ENCODE measurements at places on chromosomes 2 and 18.

DNA sequence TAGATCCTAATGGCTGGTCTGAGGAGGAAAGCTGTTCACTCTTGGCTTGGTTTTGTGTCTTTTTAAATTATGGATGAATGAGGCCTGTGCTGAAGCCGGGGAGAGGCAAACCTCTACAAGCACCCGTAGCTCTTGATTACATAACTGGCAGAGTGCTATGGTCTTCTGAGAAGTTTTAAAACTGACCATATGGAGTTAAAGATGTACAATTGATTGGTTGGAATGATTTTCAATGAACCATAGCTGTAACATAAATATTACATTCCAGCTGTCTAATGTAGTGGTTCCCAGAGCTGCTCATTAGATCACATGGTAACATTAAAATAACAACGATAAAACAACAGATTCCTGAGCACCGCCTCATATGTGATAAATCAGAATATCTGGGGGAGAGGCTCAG lies 71.1 kb upstream of the MAP4K3 start:
- peaks cover 22% of the 10 kb centered on the region for H3K4me1 ChIP-seq
- no peak for DNase-seq
- H3K4me3 ChIP-seq: no peak overlapping the region
- no peaks in the 10 kb centered on the region for H3K36me3 ChIP-seq
- no peak overlapping the region for H3K27ac ChIP-seq

DNA sequence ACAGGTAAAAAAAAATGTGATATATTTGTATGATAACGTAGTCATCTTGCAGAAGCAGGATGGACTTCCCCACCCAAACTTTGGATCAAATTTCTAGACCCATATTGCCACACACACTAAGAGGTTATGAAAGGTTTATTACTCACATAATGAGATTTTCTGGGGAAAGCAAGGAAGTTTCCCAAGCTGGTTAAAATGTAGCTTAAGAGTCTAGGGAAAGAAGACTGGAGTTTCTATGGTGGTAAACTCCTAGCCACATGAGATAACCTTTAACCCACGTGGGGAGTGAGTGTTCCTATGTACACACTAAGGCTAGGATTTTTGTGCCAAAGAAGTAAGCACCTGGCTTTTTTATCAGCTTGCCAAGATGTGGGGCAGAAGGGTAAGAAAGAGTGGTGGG lies 335.7 kb upstream of the UBE2E3 start:
- H3K4me3 ChIP-seq: no peak overlapping the region
- no peaks in the 10 kb centered on the region for H3K36me3 ChIP-seq
- H3K27ac ChIP-seq: no peak overlapping the region
- no peaks in the 10 kb centered on the region for H3K27me3 ChIP-seq
- H3K4me1 ChIP-seq: no peaks in the 10 kb centered on the region

DNA sequence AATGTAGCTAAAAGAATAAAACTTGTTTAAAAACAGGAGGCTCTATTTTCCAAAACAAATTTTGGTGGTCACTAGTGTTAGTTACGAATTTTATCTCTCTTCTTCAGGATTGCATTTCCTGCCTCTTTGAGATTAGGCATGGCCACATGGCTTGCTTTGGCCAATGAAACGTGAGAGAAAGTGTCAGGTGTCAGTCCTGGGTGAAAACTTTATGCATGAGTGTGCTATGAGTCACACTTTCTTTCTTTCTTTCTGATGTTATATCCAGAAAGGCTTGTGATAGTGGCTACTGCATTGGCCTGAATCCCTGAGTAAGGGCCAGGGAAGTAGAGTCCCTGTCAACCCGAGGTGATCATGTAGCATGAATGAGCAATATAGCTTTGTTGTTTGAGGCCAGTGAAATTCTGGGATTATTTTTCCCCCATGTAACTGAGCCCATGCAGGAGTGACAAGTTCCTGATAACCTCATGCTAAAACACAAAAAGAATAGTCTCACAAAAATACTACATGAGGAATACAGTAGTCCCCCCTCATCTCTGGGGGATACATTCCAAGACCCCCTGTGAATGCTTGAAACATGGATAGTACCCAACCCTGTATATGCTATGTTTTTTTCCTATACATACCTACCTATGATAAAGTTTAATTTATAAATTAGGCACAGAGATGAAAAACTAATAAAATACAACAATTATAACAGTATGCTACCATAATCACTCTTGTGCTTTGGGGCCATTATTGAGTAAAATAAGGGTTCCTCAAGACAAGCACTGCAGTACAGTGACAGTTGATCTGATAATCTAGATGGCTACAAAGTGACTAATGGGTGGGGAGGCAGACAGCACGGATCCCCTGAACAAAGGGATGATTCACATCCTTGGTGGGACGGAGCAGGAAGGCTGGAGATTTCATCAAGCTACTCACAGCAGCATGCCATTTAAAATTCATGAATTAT lies 109.5 kb downstream of the CDC42EP3 start:
- H3K4me3 ChIP-seq: no peak overlapping the region
- no peak overlapping the region for H3K27ac ChIP-seq
- no peaks in the 10 kb centered on the region for H3K36me3 ChIP-seq
- peak; percentile 24 for DNase-seq

- no peaks in the 10 kb centered on the region for H3K36me3 ChIP-seq
- no peaks in the 10 kb centered on the region for H3K27me3 ChIP-seq
- no peak overlapping the region for H3K4me3 ChIP-seq
- no peak overlapping the region for H3K27ac ChIP-seq
Observed at GRCh38 chr2:45578056-45578843, 32.8 kb downstream of the SRBD1 start.

GRCh38 chr2:119659601-119660342 lies 19.2 kb upstream of the TMEM177 start:
- no peaks in the 10 kb centered on the region for H3K4me1 ChIP-seq
- DNase-seq: peak; percentile 76
- no peak overlapping the region for H3K4me3 ChIP-seq
- H3K27ac ChIP-seq: no peak overlapping the region
- no peaks in the 10 kb centered on the region for H3K27me3 ChIP-seq
- H3K36me3 ChIP-seq: no peaks in the 10 kb centered on the region

GRCh38 chr2:104405623-104406022 lies 448.3 kb upstream of the POU3F3 start:
- DNase-seq: no peak
- H3K4me1 ChIP-seq: peaks cover 10% of the 10 kb centered on the region
- no peaks in the 10 kb centered on the region for H3K27me3 ChIP-seq

DNA sequence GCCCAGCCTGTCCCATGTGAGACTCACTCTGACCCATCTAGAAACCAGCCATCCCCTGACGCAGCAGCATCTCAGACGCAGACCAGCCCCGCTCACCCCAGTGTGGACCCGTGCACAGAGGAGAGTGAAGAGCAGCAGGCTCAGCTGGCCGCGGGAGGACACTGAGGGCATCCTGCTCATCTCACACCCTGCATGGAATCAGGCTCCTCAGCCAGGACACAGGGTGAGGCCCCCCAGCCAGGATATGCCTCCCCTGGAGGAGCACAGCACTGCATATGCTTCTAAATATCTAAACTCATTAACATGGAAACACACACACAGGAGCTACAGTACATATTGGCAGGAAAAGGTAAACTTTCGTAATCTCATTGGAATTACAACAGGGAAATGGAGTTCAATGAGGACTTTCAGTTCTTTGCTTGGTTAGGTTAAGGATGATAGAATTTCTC lies 34.4 kb downstream of the NEMP2 start:
- H3K27ac ChIP-seq: no peak overlapping the region
- no peak overlapping the region for H3K4me3 ChIP-seq
- no peaks in the 10 kb centered on the region for H3K27me3 ChIP-seq
- H3K36me3 ChIP-seq: no peaks in the 10 kb centered on the region
- H3K4me1 ChIP-seq: peaks cover 10% of the 10 kb centered on the region

- H3K4me3 ChIP-seq: no peak overlapping the region
- no peaks in the 10 kb centered on the region for H3K4me1 ChIP-seq
- H3K36me3 ChIP-seq: no peaks in the 10 kb centered on the region
Observed at GRCh38 chr2:49686291-49686690, 532.0 kb upstream of the FSHR start.

DNA sequence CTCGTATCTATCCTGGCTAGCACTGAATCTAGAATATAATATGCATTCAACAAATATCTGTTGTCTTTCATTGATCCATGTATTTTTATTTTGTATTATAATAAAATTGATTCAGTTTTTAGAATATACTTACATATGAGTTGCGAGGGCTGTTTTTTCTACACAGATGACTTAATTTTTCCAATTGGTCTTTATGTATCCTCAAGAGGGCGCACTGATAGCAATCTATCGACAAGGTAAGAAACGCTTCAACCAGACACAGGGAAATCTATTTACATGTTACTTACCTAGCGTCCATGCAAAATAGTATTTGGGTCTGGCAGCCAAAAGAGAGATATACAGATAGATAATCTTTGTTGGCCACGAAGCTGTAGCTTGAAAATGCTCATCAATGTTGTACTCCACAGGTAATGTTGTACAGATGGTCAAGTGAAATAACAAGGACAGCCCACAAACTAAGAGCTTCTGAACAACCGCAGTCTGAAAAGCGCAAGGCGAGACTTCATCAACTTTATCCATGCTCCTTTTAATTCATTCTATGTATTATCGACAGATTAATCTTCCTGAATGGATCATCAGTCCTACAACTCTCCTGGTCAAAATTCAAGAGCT lies 35.5 kb upstream of the KIDINS220 start:
- no peak overlapping the region for H3K4me3 ChIP-seq
- DNase-seq: peak; percentile 87
- H3K27me3 ChIP-seq: no peaks in the 10 kb centered on the region
- H3K4me1 ChIP-seq: no peaks in the 10 kb centered on the region
- H3K36me3 ChIP-seq: no peaks in the 10 kb centered on the region
- no peak overlapping the region for H3K27ac ChIP-seq

DNA sequence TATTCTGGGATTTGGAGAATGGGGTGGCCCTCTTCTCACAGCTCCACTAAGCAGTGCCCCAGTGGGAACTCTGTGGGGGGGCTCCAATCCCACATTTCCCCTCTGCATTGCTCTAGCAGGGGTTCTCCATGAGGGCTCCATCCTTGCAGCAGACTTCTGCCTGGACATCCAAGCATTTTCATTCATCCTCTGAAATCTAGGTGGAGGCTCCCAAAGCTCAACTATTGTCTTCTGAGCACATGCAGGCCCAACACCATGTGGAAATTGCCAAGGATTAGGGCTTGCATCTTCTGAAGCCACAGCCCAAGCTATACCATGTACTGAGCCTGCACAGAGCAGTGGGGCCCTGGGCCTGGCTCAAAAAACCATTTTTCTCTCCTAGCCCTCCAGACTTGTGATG lies 162.4 kb upstream of the CWC22 start:
- H3K27ac ChIP-seq: no peak overlapping the region
- no peak overlapping the region for H3K4me3 ChIP-seq
- peaks cover 8% of the 10 kb centered on the region for H3K36me3 ChIP-seq
- H3K4me1 ChIP-seq: no peaks in the 10 kb centered on the region
- DNase-seq: no peak

GRCh38 chr2:200618590-200619021 lies 32.8 kb downstream of the AOX1 start:
- no peak overlapping the region for H3K4me3 ChIP-seq
- no peaks in the 10 kb centered on the region for H3K27me3 ChIP-seq
- H3K36me3 ChIP-seq: no peaks in the 10 kb centered on the region
- H3K27ac ChIP-seq: no peak overlapping the region

DNA sequence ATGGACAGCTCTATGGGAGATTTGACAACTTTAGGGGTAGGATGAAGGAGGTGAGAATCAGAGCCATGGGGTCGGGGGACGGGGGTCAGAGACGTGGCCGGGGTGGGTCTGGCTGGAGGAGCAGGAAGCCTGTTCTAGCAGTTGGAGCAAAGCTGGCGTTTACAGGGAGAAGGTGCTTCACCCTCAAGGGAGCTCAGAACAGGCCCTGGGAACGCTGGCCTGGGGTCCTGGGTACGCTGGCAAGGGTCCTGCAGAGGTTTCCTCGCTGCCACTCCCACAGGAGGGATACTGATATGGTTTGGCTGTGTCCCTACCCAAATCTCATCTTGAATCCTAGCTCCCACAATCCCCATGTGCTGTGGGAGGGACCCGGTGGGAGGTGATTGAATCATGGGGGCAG lies 205.0 kb upstream of the ARL4C start:
- DNase-seq: no peak
- peaks cover 11% of the 10 kb centered on the region for H3K36me3 ChIP-seq
- no peaks in the 10 kb centered on the region for H3K27me3 ChIP-seq
- no peak overlapping the region for H3K27ac ChIP-seq

DNA sequence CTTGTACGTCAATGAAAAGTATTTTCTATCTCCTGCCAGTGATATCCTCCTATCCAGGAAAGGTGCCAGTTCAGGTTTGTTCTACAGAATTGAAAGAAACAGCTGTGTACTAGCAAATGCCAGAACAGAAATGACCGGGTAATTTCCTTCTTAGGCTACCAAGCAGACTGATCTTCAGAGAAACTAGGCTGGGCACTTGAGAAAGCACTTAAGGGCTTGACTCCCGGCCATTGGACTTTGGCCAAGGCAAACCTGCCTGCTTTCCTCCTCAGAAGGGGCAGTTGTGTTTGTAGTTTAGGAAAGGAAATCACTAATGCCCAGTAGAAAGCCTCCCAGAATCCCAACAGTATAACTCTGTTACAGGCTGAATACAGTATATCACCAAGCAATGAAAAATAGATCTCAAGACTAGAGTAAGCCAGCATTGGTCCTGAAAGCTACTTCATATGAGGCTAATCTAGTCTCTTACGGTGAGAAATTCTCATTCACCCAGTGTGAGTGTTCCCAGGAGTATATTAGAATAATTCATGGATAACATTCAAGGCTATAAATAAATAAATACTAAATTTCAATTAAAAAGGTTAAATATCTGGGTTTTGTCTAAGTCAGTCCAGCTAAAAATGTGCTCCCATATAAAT lies 43.0 kb upstream of the COL5A2 start:
- peaks cover 20% of the 10 kb centered on the region for H3K4me1 ChIP-seq
- no peak overlapping the region for H3K4me3 ChIP-seq
- no peaks in the 10 kb centered on the region for H3K36me3 ChIP-seq

Measured in GM23338 (cell line).